ENCODE measurements at places on chromosomes 12 and 14.

- DNase-seq = peak; percentile 11
Measured at GRCh38 chr14:70096866-70097265, 91.9 kb downstream of the SLC8A3 start.

DNA sequence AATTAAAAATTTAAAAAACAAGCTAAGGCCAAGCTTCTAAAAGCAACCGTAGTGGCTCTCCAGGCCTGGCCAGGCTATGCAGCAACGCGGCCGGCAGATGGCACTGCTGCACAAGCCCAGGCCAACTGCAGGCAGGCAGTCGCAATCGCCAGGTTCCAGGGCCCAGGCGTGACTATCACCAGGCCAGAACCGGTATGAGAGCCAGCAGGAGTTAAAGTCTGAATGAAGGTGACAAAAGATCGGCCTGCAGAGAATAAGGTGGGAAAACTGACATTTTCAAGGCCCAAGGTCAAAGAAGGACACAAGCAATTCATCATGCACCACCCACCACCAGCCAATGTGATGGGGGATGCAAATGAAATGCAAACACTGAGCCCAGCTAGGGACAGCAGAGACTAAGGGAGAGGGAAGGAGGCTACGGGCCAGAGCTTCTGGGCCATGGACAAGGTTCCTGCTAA is 43.6 kb upstream of the ANO2 start:
- peak; percentile 42 for DNase-seq

DNA sequence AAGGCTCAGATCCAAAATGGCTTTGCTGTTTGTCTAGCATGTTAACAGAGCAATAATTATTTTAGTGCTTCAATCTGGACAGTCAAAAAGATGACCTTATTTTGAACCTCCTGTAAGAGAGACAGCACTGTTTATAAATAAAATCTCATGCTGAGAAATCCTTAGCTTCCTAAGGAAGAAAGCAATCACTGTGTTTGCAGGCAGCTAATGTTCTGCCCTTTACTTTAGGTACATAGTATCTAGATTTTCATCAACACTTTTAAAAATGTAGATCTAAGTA is 105.3 kb downstream of the PRKD1 start:
- DNase-seq = no peak

DNA sequence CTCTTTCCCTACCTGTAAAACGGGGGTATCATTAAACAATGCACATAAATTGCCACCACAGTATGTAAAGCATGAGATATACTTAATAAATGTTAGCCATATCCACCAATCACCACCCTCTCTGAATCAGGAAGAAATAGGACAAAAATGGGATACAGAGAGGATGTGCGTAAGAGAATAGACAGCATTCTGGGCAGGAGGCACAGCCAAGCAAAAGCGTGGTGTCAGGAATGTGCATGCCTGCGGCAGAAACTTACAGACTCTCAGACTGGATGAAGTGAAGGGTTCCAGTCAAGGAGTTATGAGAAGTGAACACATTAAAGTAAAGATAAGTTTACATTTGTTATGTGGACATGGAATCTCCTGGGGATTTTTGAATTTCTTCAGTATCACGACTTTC is 121.7 kb upstream of the MDM1 start:
- no peak for DNase-seq

DNA sequence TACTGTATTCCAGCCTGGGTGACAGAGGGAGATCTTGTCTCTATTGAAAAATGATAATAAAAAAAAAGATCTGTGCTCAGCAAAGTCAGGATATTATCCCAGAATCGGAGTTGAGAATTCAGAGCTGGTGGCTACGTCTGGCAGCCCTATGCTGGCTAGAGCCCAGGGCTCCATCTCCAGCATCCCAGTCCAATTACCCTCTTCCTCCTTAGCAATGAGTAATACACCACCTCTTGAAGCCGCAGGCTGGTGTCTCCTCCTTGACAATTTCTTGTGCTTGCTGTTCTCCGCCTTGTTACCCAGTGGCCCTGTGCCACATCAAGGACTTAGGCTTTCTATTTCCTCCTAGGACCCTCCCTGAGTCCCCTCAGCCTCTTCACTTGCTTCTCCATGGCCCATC is 38.4 kb upstream of the DDX11 start:
- no peak for DNase-seq

DNA sequence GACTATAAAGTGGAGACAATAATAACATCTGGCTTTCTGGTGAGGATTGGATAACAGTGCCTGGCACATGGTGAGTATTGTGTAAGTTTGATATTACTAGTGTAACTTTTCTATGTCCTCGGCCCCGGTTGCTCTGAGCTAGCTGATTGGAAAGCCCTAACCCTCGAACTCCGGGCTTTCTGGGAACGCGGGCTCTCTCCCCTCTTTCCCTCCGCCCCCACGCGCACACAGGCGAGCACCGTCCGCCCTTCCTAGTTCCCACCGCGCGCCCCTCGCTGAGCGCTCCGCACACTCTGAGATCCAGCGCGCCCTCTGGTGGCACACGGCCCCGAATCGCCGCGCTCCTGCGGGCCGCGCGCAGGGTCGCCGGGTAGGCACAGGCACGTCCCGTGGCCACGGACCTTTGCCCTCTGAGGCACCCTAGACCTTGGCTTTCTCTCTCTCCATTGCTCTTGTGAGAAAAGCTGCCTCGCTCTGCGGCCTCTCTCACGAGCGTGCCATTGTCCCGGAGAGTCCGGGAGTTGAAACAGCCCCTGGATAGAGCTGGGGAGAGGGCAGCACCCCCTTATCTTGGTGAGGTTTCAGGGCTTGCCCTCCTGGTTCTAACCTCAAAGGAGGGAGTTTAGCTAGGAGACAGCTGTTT is 23.2 kb upstream of the ESRRB start:
- DNase-seq = no peak

DNA sequence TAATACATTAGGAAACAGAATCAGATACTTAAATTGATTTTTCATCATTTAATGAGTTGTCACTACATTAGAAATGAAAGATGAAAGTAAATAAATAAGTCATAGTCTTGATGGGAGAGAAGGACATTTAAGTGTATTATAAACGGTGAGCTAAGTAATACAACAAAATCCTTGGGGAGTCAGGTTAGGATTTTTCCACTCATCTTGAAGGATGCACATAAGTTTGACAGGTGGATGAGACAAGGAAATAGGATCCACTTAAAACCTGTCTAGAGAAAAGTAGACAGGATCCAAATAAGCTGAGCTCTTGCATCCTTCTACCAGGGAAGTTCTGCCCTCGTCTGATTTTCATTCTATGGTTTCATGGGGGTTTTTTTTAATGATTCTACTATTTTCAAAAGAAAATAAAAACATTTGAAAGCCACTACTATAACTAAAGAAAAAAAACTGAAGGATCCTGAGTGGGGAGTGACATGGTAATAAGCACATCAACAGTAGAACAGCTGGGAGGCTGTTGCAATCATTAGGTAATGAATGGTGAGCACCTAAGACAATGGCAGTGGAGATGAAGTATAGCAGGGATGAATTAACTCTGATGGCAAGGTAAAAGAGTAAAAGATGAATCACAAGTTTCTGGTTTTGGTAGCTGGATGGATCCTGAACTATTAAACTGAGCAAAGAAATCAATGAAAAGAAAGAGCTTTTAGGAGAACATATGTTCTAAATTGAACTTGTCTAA is 17.0 kb downstream of the CEP128 start:
- DNase-seq = no peak

GRCh38 chr12:2980630-2981029 is 21.4 kb downstream of the TEAD4 start:
- DNase-seq = peak; percentile 67

GRCh38 chr12:132286912-132287311 is 42.5 kb downstream of the GALNT9 start:
- peak; percentile 3 for DNase-seq

- DNase-seq = no peak
Measured at GRCh38 chr14:105860615-105861580, 334.5 kb downstream of the TMEM121 start.

GRCh38 chr12:66055837-66056319 is 74.7 kb downstream of the LLPH start:
- DNase-seq = peak; percentile 67

All from MV-4-11 (cell line).